ENCODE measurements at places on chromosomes 1 and 21.
A peak's percentile ranks its signal among the peaks of the same experiment; 100 is the strongest.

- no peak for DNase-seq
Measured at GRCh38 chr1:9355503-9355902, 62.8 kb downstream of the SPSB1 start.

DNA sequence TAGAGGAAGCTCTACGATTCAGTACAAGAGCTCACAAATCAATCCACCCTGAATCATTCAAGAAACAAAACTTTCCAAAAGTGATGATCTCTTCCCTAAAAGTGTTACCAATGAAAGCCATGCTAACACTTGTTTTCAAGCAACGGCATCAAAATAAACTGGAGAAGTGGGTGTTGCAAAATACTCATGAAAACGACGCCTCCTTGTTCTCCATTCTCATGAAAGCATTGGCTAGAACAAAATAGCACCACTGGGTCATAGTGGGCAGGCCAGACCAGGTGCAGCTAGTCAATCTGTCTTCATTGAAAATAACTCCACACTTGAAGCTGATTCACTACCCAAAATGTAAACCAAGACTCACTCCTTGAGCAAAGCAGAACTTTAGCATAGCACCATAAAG, 4.3 kb downstream of the TIAM1 start:
- DNase-seq: no peak

DNA sequence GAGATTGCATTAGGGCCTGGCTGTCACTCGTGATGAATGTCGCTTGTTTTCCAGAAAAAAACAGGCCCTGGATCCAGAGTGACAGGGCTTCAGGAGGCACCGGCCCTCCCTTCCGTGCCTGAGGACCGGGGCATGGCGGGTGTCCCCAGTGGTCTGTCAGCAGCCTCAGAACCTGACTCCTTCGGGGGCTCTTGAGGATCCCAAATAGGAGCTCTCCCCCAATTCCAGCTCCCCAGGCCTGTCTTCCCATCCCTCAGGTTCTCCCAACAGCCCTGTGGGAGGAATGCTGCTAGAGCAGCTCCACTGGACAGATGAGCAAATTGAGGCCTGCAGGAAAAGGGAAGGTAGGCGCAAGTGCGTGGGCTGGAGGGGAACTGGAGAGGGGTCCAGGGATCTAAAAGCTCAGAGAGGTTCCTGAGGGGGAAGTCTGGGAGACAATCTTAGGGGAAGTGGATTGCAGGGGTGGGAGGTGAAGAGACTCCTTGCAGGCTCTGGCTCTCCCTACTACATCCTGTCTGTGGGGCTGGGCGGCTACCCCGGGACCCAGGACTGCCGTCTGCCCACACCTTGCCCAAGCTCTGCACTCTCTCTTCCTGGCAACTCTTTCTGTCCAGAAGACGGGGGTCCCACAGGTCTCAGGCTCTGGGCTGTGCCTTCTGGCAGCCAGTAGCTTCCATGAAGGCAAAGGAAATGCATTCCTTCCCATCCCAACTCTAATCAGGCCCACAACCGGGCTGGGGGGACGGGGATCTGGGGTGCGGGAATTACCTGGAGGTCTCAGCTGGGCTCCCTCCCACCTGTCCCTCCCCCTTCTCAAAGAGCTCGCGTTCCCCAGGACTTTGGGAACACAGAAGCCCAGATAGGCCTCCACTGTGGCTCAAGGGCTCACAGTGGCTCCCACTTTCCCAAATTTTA, 105.7 kb upstream of the CASZ1 start:
- DNase-seq: no peak

GRCh38 chr1:25031601-25031965, 101.5 kb upstream of the RUNX3 start:
- no peak for DNase-seq

DNA sequence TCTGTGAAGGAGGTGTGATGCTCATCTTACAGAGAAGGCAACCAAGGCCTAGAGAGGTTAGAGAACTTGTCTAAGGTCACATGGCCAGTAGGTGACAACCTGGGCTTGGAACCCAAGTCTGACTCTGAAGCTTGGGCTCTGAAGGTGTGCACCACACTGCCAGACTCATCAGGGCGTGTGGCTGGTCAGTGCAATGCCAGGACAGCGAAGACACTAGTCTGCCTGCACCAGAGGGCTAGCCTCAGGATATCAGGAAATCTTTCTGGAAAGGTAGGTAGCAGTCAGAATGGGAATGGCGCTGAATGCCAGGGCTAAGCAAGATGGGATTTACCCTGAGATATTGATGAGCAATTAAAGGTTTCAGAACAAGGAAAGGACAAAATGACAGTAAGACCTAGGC, 34.9 kb downstream of the ELK4 start:
- no peak for DNase-seq

DNA sequence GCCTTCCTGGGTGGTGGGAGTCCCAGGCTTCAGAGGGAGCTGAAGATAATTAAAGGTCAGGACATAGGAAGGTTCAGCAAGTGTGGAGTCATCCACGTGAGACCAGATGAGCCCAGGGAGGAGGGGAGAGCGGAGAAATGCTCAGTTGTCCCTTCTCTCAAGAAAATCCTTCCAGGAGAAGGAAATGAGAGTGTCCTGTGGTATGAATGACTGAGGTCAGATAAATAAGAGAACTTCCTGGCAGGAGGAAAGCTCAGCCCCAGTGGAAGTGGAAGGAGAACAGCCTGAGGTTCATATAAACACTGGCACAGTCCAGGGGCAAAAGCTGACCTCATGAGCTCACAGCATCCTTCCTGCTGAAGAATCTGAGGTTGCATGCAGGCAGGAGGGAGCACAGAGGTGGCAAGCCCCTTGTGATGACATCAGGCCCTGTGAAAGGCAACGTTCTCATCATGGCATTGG, 97.6 kb downstream of the NAV1 start:
- DNase-seq: no peak

DNA sequence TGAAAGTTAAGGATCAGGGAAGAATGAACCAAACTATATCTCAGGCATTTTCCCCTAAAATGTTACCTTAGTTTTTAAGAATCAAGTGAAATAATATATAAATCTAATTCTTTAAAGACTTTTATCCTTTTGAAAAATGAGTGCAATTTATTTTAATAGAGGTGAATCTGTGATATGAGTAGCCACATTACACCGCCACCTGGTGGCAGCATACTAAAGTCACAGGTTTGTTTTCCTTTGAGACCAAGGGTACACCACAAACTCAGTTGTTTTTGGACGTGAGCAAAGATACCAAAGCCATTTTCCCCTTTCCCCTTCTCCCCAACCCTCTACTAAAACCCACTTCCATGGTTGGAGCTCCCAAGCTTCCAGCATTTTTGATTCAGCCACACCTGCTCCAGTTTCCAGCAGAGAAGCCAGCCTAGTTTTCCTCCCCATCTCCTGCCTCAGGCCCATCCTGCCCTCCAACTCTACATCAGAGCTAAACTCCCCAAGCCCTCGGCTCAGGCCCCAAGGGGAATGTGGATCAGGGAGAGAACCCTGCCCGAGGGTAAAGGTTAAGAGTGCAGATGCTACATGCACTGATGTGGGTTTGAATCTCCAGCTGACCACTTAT, 22.9 kb upstream of the LDLRAP1 start:
- DNase-seq: peak; percentile 32

DNA sequence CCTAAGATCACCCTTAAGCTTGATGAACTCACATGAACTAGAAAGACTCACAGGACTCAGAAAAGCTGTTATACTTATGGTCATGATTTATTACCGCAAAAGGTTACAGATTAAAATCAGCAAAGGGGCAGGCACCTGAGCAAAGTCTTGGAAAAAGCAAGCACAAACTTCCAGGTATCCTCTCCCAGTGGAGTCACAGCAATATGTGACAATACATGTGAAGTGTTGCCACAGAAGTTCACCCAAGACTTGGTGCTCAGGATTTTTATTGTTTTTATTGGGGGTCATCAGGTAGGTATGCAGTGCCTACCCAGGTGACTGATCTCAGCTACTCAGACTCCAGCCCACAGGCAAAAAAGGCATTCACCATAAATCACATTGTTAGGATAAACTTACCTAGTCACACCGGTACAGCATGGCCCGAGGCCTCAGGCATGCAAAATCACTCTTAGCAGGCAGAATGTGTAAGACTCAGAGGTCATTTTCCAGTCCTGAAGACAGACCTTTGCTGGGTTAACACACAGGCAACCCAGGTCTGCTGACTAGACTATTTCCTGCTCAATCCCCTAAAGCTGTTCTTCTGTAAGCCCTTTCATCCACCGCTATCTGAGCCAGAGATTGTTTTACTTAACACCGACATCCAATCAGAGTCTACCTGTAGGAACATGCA, 55.6 kb downstream of the SSX2IP start:
- no peak for DNase-seq

DNA sequence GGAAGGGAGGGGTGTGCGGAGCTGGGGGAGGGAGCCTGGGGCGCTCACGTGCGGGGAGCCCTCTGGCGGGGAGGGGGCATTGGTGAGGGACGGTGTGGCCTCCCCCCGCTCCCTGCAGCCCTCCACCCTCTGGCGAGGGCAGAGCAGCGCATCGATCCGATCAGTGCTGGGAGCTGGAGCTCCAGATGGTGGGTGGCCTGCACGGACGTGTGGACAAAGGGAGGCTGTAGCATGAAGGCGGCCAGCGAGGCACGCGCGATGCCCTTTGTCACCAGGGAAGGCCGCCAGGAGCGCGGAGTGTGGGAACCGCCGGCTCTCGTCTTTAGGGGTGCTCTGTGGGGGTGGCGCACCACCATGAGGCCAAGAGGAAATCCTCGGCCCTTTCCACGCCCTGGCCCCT, 5.4 kb upstream of the HES5 start:
- no peak for DNase-seq

DNA sequence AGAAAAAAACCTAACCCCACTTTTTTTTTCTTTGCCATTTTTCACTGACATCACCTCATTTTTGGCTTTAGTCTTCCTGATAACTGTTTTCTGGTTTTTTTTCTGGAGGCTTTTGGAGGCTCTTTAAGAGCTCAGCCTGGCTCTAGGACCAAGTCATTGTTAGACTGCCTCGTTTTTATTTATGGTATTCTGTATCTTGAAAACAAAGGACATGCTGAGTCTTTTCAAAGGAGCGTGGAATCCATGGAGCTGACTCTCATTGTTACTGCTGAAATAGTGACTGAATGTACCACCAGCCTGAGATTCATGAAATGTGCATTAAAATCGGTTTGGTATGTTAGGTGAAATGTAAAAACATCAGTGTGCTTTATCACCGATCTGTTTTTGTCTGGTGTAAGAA, 28.0 kb downstream of the RASAL2 start:
- DNase-seq: no peak

DNA sequence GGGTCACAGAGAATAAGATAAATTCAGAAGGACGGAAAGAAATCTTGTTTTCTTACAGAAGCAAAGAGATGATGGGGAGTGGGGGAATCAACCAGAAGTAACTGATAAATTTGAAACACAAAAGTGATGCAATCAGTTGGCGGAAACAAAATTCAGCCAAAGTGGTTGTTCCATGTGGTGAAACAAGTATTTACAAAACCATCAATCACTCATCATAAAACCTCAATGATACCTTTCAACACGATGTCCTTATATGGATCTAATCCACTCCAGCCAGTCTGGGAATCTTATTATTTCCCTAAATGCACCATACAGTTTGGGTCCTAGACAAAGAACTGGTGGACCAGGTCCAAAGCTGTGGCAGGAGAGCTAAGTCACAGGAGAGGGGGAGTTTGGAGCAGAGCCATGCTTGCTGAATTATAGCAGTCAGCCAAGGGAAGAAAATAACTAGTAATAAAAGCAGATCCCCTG, 303.8 kb upstream of the LRRC7 start:
- no peak for DNase-seq
